Activated CD8-positive, alpha-beta T cell treated with anti-CD3 and anti-CD28 coated beads for 36 hours (primary cell): ENCODE measurements at places on chromosomes 12 and 14. TPM values are rescaled to one million over a fixed set of nuclear protein-coding genes. Genes with fewer than 3 reads are reported as not detected.

DNA sequence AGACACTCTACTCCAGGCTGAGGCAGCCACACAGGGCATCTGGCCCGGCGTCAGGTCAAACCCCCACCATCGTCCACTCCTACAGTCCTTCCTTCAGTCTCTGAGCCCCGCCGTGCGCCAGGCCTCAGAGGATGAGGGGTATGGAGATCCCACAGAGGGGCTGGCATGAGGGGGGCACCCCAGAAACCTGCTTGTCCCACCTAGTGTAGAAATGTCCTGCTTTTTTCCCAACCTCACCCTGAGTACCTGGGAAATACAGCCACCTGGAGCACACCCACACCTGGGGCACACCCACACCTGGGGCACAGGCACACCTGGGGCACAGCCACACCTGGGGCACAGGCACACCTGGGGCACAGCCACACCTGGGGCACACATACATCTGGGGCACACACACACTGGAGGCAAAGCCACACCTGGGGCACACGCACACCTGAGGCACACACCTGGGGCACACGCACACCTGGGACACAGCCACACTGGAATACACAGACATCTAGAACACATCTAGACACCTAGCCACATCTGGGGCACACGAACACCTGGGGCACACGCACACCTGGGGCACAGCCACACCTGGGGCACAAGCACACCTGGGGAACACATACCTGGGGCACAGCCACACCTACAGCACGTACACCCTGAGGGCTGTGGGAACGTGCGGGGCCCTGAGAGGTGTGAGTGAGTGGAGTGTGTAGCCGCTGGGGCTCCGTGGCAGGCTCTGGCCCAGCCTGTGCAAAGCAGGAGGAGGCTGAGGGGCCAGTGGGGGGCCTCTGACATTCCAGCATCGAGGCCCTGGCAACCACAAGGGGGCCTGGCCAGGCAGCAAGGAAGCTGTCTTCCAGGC, 18.4 kb downstream of the AKT1 start:
- no peak overlapping the region for H3K4me3 ChIP-seq
- DNase-seq = no peak
- H3K27me3 ChIP-seq = no peaks in the 10 kb centered on the region
- no peaks in the 10 kb centered on the region for H3K4me1 ChIP-seq
- no peak overlapping the region for H3K27ac ChIP-seq

DNA sequence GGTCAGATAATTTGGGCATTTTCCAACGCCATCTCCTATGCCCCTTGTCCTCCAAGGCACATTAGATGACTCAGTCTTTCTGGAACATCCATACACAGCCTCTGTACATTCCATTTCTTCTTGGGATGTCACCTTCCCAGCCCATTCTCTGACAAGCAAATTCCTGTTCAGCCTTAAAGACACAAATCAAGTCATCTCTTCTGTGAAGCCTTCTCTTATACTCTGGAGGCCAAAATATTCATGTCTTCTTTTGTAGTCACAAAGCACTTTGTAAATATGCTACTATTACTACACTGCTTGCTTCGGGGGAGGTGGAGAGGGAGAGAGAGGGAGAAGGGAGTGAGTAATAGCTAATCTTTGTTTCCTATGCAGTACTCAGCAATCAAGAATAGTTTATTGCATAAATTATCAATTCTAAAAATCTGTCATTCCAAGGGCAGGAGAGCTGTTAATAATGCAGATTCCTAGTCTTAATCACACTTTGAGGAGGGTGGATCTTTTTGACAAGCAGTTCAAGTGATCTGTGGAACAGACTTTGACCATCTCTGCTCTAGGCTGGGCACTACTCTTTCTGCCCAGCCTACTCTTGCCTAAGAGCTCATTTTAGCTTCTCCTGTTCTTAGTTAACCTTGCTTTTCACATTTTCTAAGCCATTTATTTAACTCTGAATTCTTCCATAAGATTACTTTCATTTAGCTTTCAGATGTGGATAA, 27.9 kb downstream of the KCNMB4 start:
- H3K27ac ChIP-seq = no peak overlapping the region
- DNase-seq = no peak
- H3K36me3 ChIP-seq = peaks cover 4% of the 10 kb centered on the region
- H3K27me3 ChIP-seq = no peaks in the 10 kb centered on the region
- H3K4me3 ChIP-seq = no peak overlapping the region

GRCh38 chr12:114834621-114835020, 150.6 kb upstream of the TBX3 start:
- no peak overlapping the region for H3K4me3 ChIP-seq
- no peaks in the 10 kb centered on the region for H3K36me3 ChIP-seq
- DNase-seq = no peak
- no peaks in the 10 kb centered on the region for H3K27me3 ChIP-seq
- H3K27ac ChIP-seq = no peak overlapping the region
- H3K4me1 ChIP-seq = no peaks in the 10 kb centered on the region

Gene NUAK1
- total RNA-seq = not detected

- H3K4me1 ChIP-seq = no peaks in the 10 kb centered on the region
- no peaks in the 10 kb centered on the region for H3K36me3 ChIP-seq
- H3K27me3 ChIP-seq = peaks cover 24% of the 10 kb centered on the region
- H3K27ac ChIP-seq = no peak overlapping the region
- no peak for DNase-seq
Measured at GRCh38 chr12:132279184-132279889, 50.1 kb downstream of the GALNT9 start.

DNA sequence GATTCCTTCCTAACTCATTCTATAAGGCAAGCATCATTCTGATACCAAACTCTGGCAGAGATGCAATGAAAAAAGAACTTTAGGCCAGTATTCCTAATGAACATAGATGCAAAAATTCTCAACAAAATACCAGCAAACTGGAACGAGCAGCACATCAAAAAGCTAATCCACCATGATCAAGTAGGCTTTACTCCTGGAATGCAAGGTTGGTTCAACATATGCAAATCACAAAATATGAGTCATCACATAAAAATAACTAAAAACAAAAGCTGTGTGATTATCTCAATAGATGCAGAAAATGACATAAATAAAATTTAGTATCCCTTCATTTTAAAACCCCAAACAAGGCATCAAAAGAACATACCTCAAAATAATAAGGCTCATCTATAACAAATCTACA, 98.9 kb downstream of the ACSS3 start:
- no peaks in the 10 kb centered on the region for H3K27me3 ChIP-seq
- no peak for DNase-seq
- no peaks in the 10 kb centered on the region for H3K36me3 ChIP-seq
- H3K4me3 ChIP-seq = no peak overlapping the region
- H3K27ac ChIP-seq = no peak overlapping the region
- no peaks in the 10 kb centered on the region for H3K4me1 ChIP-seq

GRCh38 chr12:31362115-31362758, 36.3 kb upstream of the SINHCAF start:
- peak overlapping the region; percentile 48 for H3K4me3 ChIP-seq
- H3K36me3 ChIP-seq = no peaks in the 10 kb centered on the region
- H3K27me3 ChIP-seq = no peaks in the 10 kb centered on the region
- DNase-seq = peak; percentile 5

DNA sequence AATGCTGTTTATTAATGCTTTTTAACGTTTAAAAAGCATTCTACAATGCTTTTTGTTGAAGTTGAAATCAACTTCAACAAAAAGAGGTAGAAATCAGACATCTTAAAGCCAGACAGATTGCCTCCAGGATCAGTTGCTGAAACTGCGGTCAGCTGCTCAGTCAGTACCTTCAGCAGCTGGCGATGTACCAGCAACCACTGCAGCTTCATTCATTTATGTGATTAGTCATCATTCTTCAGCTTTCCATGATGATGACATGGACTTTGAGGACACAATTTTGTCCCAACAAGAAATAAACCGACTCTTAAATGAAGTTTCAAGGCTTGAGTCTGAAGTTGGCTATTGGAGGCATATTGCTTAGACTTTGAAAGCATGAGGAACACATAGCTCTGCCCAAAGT, 31.5 kb upstream of the NUAK1 start:
- H3K27me3 ChIP-seq = peaks cover 30% of the 10 kb centered on the region
- H3K36me3 ChIP-seq = no peaks in the 10 kb centered on the region
- no peak overlapping the region for H3K4me3 ChIP-seq

Gene AHSA1
- total RNA-seq = 339 TPM

- peak overlapping the region; percentile 84 for H3K27ac ChIP-seq
- DNase-seq = no peak
- H3K36me3 ChIP-seq = peaks cover 88% of the 10 kb centered on the region
Measured at GRCh38 chr12:4287325-4288211, 14.0 kb downstream of the CCND2 start.

DNA sequence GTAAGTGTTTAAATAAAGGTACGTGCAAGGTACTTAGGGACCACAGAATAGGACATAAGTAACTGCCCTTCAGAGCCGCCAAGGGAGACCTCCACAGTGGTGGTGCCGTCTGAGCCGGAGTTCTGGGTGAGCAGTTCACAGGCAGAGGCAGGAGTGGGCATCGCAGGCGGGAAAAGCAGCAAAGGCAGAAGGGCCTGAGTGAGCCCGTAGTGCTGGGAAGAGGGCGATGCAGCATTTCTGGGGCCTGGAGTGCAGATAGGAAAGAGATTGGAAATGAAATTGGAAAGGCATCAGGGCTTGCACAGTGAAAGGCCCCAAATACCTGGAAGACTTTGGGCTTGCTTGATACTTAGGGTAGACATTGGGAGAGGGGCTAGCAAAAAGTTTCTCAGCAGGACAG, 32.9 kb downstream of the EVL start:
- peaks cover 80% of the 10 kb centered on the region for H3K36me3 ChIP-seq
- peak overlapping the region; percentile 92 for H3K27ac ChIP-seq
- H3K4me1 ChIP-seq = peaks cover 88% of the 10 kb centered on the region
- no peak overlapping the region for H3K4me3 ChIP-seq
- no peaks in the 10 kb centered on the region for H3K27me3 ChIP-seq

Gene HOXC10
- total RNA-seq = not detected

Gene PLBD1
- total RNA-seq = 0.14 TPM

DNA sequence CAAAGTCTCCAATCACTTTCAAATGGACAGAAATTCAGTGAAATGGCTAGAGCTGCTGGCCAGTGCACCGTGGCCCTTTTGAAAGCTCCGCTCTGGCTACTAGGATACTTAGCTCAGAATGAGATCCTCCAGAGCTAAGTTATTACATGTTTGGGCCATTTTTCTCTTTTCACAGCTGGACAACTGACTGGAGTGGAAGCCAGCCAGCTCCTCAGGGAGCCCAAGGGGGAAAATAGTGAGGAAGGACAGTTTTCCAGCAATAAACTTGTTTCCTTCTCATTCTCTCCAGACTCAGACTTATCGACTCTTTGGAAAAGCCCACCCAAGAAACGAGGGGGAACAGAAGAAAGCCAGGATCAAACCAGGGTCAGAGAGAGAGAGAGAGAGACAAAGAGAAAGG, 266.0 kb downstream of the KSR2 start:
- H3K4me1 ChIP-seq = no peaks in the 10 kb centered on the region
- H3K27me3 ChIP-seq = no peaks in the 10 kb centered on the region
- no peaks in the 10 kb centered on the region for H3K36me3 ChIP-seq
- no peak overlapping the region for H3K4me3 ChIP-seq

DNA sequence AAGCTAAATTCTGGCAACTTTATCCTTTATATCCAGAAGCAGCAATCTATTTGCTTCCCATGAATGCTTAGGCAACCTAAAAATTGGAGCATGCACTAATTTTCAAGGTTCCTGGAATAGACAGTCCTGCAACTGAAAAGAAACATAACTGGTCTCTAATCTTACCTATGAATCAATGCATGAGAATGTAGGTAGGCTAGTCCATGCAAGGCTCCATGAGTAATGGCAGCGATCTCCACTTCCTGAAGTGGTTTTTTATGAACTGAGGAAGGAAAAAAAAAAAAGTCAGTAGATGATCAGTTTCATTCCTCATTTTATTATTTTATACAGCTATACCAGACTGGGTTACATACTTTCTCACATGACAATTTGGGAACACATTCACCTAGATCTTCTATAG, 102.0 kb downstream of the PEBP1 start:
- no peak for DNase-seq
- no peak overlapping the region for H3K4me3 ChIP-seq
- H3K27ac ChIP-seq = peak overlapping the region; percentile 57
- peaks cover 5% of the 10 kb centered on the region for H3K4me1 ChIP-seq
- no peaks in the 10 kb centered on the region for H3K27me3 ChIP-seq

GRCh38 chr14:92783813-92784431, 10.2 kb upstream of the GOLGA5 start:
- H3K36me3 ChIP-seq = no peaks in the 10 kb centered on the region
- H3K4me3 ChIP-seq = no peak overlapping the region
- peak; percentile 61 for DNase-seq
- H3K27me3 ChIP-seq = no peaks in the 10 kb centered on the region

Gene CISTR
- total RNA-seq = not detected

- DNase-seq = no peak
- H3K27me3 ChIP-seq = no peaks in the 10 kb centered on the region
- H3K4me3 ChIP-seq = peak overlapping the region; percentile 77
Measured at GRCh38 chr12:108515916-108516315, 839 bp downstream of the FICD start.

DNA sequence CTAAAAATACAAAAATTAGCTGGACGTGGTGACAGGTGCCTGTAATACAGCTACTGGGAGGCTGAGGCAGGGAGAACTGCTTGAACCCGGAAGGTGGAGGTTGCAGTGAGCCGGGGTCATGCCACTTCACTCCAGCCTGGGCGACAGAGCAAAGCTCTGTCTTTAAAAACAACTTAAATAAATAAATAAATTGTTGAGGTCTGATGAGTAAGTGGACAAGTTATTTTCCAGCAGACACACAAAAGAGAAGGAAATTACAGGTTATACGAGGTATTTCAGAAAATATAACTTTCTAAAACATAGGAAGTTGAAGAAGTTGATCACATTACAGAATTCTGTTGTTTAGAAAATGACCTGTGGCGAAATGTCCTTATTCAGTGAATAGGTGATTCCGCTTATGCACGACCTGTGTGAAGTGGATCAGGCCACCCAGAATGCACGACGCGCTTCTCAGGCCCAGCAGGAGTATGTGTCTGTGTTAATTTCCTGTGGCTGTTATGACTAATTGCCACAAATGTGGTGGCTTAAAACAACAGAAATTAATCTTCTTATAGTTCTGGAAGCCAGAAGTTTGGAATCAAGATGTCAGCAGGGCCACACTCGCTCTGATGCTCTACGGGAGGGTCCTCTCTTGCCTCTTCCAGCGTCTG, 38.1 kb downstream of the P2RX7 start:
- no peaks in the 10 kb centered on the region for H3K27me3 ChIP-seq
- H3K4me1 ChIP-seq = no peaks in the 10 kb centered on the region
- peaks cover 7% of the 10 kb centered on the region for H3K36me3 ChIP-seq
- H3K4me3 ChIP-seq = no peak overlapping the region
- no peak for DNase-seq
- H3K27ac ChIP-seq = no peak overlapping the region

- H3K27ac ChIP-seq = peak overlapping the region; percentile 99
- peaks cover 22% of the 10 kb centered on the region for H3K36me3 ChIP-seq
- H3K4me1 ChIP-seq = peaks cover 15% of the 10 kb centered on the region
- DNase-seq = peak; percentile 49
- H3K27me3 ChIP-seq = no peaks in the 10 kb centered on the region
Measured at GRCh38 chr12:45727980-45728629, 1.4 kb upstream of the ARID2 start.

- no peak for DNase-seq
- H3K27me3 ChIP-seq = no peaks in the 10 kb centered on the region
- no peak overlapping the region for H3K4me3 ChIP-seq
- H3K36me3 ChIP-seq = no peaks in the 10 kb centered on the region
- H3K27ac ChIP-seq = no peak overlapping the region
- H3K4me1 ChIP-seq = no peaks in the 10 kb centered on the region
Measured at GRCh38 chr12:130427381-130427887, 89.7 kb downstream of the PIWIL1 start.
